ENCODE measurements at places on chromosomes 1 and 21.

DNA sequence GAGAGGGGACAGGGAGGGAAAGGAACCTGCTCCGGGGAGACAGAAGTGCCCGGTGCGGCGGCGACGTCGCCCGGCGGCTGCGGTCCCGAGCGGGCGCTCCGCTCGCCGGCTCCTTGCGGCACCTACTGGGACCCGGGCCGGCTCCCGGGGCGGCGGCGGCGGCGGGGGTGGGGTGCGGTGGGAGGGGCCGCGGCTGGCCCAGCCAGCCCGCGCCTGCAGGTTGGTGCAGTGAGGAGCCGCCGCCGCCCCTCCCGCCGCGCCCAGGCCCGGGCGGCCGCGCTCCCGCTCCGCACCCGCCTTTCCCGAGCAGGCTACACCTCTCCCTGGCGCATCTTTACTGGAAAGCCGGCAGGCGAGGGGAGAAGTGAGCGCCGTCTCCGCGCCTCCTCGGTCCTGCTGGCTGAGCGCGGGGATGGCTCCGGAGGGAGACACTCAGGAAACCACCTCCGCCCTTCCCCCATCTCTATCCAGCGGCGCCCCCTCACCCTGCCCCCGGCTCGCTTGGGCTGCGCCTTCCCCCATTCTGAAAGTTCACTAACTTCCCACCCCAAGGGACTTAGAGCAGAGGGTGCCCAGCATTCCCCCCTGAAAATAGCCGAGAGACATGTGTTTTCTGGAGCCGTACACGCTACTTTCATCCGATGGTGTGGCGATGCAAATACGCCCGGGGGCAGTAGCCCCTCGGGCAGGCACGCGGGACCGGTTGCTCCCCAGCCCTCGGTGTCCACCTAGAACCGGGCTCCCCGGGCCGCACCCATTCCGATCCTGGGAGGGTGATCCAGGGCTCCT, at the start of gene PLD5:
Gene PLD5 (minus strand): TSS at position 127 of the 789 bp plus-strand sequence.
- no peak for DNase-seq

DNA sequence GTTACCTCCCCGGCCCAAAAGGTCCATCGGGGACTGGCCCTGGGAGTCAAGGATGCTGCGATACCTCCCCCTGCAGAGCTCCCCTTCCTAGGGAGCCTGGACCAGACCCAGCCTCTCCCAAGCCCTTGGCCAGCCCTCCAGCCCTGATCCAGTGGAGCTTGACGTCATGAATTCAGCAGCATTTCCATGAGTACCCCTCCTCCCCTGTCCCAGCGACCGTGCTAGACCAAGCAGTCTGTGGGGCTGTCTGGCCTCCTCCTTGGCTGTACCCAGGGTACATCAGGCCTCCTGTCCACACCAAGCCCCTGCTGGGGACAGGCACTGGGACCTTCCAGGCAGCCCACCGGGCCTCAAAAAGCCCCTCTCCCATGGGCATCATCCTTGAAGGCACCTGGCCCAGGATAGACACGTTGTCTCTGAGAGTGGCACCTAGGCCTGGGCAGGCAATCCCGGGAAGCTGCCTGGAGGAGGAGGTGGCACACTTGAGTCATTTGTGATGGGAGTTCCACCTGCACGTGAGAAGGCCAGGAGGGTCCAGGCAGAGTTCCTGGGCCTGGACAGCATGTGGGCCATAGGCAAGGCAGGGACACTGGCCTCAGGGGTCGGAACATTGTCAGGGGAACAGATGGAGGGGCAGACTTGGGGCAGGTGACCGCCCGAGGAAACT, 46.4 kb downstream of the WNT9A start:
- peak; percentile 57 for DNase-seq

DNA sequence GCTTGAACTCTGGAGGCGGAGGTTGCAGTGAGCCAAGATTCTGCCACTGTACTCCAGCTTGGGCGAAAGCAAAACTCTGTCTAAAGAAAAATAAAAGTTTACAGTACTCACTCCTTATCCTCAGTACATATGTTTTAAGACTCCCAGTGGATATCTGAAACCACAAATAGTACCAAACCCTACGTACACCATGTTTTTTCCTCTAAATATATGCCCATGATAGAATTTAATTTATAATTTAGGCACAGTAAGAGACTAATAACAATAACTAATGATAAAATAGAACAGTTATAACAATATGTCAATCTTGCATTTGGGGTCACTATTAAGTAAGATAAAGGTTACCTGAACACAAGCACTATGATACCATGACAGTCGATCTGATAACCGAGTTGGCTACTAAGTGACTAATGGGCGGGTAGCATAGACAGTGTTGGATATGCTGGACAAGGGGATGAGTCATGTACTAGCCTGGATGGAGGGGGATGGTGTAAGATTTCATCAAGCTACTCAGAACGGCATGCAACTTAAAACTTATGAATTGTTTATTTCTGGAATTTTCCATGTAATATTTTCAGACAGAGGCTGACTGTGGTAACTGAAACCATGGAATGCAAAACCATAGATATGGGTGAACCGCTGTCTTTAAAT, 43.7 kb downstream of the ST7L start:
- no peak for DNase-seq

DNA sequence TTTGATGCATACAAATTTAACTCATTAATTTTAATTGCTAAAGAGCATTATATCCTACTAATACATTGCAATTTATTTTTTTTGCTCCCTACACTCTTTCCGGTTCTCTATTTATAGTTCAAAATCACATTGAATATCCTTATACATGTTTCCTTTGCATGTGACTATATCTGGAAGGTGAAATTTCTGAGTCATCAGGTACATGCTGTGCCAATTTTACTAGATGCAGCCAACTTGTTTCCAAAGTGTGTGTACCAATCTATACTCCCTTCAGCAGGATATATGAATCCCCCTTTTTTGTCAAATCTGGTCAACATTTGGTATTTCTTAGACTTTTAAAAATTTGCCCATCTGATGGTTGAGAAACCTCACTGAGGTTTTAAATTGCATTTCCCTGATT, 602.9 kb upstream of the CAMK1G start:
- DNase-seq, result no peak

DNA sequence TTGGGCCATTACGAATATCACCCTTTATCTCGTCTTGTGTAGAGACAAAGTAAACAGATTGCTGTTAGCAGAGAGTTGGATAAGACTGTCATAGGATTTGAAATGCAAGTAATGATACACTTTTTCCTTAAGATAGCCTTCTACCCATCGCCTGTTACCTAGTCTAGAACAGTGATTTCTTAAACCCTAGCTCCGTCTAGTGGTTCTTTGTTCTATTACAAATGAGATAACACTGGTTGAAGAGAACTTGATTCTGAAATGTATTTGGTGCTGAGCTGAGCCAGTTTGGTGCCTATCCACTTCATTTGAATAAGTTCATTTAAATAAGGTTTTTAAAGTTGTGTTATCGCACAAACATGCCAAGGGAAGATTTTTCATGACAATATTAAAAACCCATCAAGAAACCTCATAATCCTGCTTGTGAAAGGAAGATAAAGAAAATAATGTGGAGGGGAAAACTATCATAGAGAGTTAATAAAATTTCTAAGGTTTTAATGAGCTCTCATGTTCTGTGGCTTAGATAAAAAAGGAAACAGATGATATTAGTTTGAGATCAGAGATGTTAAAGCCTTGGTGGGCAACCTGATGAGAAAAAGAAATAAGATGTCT, 1.5 kb upstream of the KCNH1 start:
- DNase-seq, result no peak

GRCh38 chr1:226553924-226554282, 5.3 kb downstream of the STUM start:
- no peak for DNase-seq

DNA sequence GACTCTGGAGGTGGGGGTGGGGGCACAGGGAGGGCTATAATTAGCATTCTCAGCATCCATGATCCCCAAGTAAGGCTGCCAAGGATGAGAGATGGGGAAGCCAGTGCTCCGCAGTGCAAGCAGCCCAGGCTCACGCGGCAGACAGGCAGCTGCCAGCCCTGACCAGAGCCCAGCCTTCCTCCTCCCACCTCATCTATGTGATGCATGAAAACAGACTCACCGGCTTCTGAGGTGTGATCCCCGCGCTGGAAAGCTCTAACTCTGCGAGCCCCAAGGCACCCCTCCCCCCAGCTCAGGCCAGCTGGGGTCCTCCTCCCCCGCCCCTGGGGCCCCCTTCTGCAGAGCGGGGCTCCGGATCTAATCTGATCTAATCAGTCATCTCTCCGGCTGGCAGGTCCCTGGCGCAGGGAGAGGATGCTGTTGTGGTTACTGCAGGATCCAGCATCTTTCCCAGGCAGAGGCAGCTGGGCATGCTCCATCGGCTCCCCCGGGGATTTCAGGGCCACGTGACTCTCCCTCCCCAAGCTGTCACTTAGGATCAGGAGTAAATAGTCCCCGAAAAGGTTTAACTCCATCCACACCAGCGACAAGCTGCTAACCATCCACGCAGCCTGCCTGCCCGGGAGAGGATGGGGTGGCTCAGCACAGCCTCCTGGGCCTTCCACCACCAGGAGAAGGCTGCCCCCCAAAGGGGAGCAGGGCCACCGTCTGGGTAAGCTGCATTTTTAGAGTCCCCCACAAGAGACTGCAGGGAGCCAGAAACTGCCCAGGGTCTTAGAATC, at the start of gene PLEKHA6:
Gene PLEKHA6 (minus strand): TSS at position 456 of the 782 bp plus-strand sequence. CDS start 86,202 bp downstream, outside the sequence.
- DNase-seq, result no peak

GRCh38 chr1:180182643-180183311, 28.1 kb downstream of the QSOX1 start:
- no peak for DNase-seq

- no peak for DNase-seq
Measured at GRCh38 chr1:99441299-99442095, 177.2 kb downstream of the PLPPR4 start.

DNA sequence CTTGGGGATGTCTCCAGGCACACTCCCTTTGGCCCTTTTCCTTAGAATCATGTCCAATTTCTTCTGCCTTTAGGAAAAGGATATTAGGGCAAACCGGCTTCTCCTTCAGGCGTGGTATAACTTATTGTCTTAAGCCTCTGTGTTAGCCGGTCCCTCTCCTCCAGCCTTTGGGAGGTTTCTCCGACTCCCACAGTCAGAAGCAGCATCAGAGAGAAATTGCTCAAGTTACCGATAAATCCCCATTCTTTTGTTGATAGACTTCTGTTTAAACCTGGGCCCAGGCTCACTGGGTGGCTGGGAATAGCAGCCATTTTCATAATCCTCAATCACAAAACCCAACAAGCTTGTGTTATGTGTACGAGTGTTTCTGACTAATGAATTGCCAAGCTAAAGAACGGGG, 85.4 kb upstream of the KAZN start:
- no peak for DNase-seq

- DNase-seq, result no peak
Measured at GRCh38 chr21:16912075-16912474, 600.8 kb upstream of the CXADR start.

DNA sequence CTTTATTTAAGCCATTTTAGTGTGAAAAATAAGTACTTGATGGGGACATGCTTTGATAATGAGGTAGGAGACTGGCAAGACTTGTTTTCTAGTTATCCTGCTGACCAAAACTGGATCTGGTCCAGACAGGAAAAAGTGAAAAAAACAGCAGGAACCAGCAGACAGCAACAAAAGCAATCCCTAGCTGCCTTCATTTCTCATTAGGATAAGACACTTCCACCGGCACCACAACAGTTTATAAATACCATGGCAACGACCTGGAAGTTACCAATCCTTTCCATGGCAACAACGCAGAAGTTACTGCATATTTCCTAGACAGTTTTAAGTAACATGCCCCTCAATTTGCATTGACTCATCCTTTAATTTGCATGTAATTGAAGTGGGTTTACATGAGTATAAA, 993.8 kb upstream of the NCAM2 start:
- DNase-seq, result no peak

DNA sequence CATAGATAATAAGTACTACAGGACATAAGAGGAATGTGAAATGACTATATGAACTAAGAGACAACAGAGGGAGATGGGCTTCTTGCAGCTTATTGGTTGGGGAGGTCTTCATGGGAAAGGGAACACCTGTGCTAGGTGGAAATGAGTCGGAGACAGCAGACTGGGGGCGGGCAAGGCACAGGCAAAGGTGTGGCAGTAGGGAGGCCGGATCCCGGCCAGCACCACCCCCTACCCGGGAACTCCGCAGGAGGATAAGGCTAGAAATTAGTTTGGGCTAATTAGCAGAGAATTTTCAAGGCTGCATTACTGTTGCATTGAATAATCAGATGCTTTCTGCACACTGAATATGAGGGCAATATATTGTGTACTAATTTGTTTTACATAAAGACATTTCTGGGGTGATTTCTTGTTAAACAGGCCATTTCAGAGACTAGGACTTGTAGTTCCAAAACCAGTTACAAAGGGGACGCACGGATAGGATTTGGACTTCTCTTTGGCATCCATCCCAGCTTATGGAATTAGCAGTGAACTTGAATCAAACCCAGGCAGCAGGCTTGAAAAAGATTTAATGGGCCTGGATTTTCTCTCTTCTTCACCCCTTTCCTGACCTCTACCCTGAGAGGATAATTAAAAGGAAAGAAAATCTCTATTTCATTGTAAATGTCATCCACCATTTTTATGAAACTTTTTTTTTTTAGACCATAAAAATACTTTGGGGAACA, 2.2 kb upstream of the HUNK start:
- DNase-seq, result no peak

DNA sequence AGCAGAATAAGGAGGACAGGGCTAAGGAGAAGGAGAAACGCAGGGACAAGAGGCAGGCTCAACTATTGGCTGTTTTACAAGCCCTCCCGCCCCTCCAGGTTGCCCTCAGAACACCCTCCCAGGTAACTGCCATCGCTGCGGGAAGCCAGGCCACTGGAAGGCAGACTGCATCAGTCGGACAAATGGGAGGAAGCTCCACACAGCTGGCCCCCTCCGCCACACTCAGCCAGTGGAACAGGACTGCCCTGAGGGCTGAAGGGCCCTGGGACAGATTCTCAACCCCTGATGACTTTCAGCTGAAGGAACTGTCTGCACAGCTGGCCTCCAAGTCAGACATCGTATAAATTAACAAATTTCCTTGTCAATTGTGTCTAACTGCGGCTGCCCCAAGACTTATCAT, 21.8 kb downstream of the LRRC3 start:
- DNase-seq, result no peak

GRCh38 chr1:15102646-15103045, 50.9 kb upstream of the TMEM51 start:
- no peak for DNase-seq

- DNase-seq, result no peak
Measured at GRCh38 chr1:239547987-239548386, 161.6 kb downstream of the CHRM3 start.

GRCh38 chr1:221706876-221707582, 34.9 kb downstream of the DUSP10 start:
- no peak for DNase-seq

DNA sequence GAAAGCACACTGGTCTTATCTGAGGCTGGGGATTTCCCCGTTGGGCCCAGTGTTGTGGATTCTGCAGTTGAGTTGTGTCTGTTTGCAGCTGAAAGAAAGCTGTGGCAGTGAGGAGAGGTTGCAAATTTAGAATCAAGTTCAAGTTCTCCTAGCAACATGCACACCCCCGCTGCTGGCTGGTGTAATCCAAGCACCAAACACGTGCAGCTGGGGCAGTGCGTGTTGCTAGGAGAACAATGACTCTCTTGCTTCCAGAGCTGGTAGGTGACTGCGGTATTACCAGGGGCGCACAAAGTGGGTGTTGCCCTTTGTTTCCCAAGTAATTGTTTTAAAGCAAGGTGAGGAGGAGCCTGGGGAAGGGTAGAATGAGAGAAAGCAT, 91.5 kb downstream of the IER5 start:
- peak; percentile 71 for DNase-seq

- no peak for DNase-seq
Measured at GRCh38 chr1:17861685-17862084, 106.6 kb downstream of the ACTL8 start.

- no peak for DNase-seq
Measured at GRCh38 chr21:38997051-38997842, 186.0 kb downstream of the PSMG1 start.

All from activated effector memory CD4-positive, alpha-beta T cell treated with anti-CD3 and anti-CD28 coated beads, Interleukin-2, amount 50 U/mL, for 16 hours (primary cell).